ENCODE measurements at places on chromosomes 2 and 18.
A peak's percentile ranks its signal among the peaks of the same experiment; 100 is the strongest.

DNA sequence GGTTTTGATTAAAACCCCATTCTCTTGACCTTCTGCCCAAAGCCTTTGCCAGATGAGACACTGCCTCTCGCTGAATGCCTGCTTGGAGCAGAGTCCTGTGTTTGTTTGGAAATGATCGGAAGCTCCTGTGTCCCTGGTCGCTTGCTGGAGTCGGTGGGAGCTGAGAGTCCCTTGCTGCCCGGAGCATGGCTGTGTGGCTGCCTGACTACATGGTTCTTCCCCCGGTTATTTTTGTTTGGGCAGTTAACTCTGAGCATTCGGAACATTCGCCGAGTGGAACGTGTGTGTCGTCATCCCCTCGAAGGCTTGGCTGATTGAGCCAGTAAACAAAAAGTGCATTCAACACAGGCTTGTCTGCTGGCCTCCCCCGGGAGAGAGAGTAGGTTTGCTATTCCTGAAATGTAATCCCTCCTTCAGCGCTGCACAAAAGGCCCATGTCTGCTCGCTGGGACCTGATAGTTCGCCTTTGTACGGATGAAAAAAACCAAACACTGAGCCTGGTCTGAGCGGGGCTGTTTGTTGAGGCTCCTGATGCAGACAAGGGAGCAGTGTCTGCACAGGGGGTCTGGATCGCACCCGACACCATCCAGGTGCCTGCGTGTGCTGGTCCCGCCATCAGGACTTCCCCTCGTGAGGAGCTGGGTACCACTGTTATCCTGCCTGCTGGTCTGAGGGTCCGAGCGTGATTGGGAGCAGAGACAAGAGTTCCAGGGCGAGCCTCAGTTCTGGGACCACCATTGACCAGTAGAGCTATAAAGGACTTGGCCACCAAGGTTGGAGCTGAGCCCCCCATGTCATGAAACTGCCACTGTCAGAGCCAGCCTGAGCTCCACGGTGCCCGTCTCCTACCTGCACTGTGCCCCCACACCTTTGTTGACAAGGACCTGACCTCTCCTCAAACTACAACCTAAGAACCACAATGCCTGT lies 83.8 kb downstream of the AGAP1 start:
- DNase-seq, result no peak

DNA sequence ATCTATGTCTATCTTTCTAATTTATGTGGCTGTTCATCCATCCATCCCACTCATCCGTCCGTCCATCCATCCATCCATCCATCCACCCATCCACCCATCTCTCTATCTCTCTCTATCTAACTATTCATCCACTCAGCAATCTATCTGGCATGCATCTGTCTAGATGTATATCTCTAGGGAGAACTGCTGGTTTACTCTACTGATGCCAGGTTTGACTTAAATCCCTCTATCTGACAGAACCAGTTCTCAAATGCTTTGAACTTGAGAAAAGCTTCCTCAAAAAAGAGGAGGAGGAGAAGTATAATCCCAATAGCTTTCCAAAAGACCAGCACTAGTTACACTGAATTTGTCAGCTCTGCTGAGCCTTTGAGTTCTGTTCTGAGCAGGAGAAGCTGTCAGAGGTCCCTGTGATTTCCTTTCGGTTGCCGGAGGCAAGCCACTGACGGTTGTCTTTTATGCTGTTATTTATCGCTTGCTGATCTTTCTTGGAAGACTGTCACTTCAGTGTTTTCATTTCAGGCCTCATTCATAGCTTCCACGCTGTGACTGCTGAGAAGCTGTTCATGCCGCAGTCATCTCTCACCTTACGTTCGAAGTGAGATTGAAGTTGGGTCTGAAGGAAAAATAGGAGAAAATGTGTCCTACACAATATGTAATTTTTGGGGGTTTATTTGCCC lies 129.4 kb upstream of the UXS1 start:
- DNase-seq, result no peak

DNA sequence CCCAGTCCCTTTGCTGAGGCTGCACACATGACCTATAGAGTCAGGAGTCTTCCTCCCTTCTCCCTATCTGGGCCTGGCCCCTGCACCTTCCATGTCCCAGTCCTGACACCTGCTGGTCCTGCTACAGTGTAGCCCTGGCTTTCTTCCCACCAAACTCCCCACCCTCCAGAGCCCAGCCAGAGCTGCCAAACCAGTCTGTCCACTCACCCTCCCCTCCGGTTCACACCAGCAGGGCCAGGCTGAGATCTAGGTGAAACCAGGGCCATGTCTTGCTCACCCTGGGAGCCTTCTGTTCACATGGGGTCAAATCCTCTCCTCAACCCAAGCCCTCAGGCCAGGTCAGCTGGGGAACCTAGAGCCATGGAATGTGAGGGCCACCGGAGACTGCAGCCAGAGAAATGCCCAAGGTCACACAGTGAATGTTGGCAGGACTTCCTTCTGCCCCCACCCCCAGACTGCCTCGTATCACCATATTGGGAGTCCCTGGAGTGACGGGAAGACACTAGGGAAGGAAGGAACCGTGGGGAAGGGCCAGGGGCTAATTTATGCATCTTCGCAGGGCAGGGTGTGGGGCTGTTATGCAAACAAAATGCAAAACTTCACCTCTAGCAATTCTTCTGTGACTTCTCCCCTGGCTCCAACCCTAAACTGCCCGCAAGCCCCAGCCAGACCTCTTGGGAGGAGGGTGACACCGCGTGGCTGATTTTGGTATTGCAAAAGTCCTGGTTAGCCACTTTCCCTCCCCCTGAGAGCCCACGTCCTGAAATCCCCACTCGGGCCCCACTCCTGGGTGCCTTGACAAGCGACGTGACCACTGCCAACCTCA lies 14.6 kb downstream of the TNS1 start:
- DNase-seq, result peak; percentile 36

DNA sequence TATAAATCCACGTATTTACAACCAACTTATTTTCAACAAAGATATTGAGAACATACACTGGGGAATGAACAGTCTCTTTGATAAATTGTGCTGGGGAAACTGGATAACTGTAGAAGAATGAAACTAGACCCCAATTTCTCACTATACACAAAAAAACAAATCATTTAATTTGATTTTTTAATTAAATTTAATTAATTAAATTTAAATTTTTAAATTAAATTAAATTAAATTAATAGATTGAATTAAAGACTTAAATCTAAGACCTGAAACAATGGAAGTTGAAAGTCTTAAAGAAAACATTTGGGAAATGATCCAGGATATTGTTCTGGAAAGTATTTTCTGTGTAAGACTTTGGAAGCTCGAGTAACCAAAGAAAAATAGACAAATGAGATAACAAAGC lies 301.4 kb downstream of the GALNT13 start:
- DNase-seq, result no peak

DNA sequence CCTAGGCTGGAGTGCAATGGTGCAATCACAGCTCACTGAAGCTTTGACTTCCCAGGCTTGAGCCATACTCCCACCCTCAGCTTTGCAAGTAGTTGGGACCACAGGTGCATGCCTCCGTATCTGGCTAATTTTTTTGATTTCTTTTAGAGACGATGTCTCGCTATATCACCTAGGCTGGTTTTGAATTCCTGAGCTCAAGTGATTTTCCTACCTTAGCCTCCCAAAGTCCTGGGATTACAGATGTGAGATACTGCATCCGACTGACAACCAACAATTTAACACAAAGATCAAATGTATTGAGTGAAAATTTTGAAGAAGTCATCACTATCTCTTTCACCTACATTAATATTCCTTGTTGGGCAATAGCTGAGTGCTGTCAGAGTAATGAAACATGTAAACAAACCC lies 181.6 kb downstream of the MYCN start:
- no peak for DNase-seq

- DNase-seq, result no peak
These were observed 84.5 kb upstream of the MYCN start for GRCh38 chr2:15855766-15856260.

DNA sequence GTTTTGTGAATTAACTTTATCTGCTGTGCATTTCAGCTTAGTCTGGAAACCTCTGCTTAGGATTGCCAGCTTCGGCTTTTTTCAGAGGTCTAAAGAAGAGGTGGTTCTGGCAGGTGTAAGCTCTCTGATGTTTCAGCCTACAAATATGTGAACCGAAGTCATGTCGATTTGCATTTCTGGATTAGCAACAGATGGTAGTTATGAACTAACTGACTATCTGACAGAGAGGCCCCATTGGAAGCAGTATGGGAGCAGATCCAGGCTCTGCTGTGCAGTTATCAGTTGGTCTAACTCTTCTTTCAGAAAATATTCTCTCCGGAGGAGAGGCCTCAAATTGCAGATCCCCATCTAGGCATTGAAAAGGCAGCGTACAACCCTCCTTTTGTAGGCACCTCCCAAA lies 32.7 kb upstream of the SPRED2 start:
- DNase-seq, result no peak

Data from stimulated activated CD8-positive, alpha-beta memory T cell treated with anti-CD3 and anti-CD28 coated beads, Interleukin-7, amount 100 ng/mL, for 1 hour (primary cell).